ENCODE measurements at places on chromosomes 2 and 18. TPM values are rescaled to one million over a fixed set of nuclear protein-coding genes. Genes with fewer than 3 reads are reported as not detected.

ESPNL gene
- total RNA-seq, result 6.8 TPM

DRC1 gene
- total RNA-seq, result not detected

BZW1 gene
- 474 TPM for total RNA-seq

ATF2 gene
- 27.0 TPM for total RNA-seq

DSC2 gene
- total RNA-seq, result not detected

ASXL3 gene
- not detected for total RNA-seq

ADAM23 gene
- total RNA-seq, result 7.7 TPM

NBEAL1 gene
- 8.0 TPM for total RNA-seq

TRIM43 gene
- 6.3 TPM for total RNA-seq

MAP3K19 gene
- not detected for total RNA-seq

UGT1A8 gene
- not detected for total RNA-seq

FOXD4L1 gene
- not detected for total RNA-seq

Data from G401 (cell line).